ENCODE measurements at places on chromosomes 4 and X. TPM values are rescaled to one million over a fixed set of nuclear protein-coding genes. Genes with fewer than 3 reads are reported as not detected.

- H3K36me3 ChIP-seq, result no peaks in the 10 kb centered on the region
- H3K4me3 ChIP-seq, result no peak overlapping the region
- H3K27ac ChIP-seq, result no peak overlapping the region
- H3K27me3 ChIP-seq, result no peaks in the 10 kb centered on the region
- DNase-seq, result no peak
- H3K4me1 ChIP-seq, result no peaks in the 10 kb centered on the region
Measured at GRCh38 chrX:66872771-66873170, 233.9 kb upstream of the EDA2R start.

Gene NDNF
- 33.3 TPM for total RNA-seq

DNA sequence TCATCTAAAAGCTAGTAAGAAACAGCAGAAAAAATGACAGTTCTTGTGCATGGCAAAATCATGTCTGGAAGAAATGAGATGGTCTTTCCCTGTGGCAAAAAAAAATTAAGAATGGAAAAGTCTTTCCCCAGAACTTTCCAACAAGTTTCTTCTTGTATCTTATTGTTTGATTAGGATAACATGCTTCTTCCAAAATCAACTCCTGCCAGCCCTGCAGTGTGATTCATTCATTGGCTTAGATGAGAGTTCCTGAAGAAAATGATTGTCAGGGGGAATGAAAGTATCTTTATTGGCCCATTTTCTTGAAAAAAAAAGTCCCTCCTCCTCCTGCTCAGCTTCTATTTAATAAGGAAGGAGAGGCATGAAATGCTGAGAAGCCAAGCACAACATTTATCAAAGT, 407.7 kb downstream of the ARAP2 start:
- H3K4me1 ChIP-seq, result peaks cover 7% of the 10 kb centered on the region
- no peaks in the 10 kb centered on the region for H3K27me3 ChIP-seq
- no peak overlapping the region for H3K4me3 ChIP-seq
- H3K27ac ChIP-seq, result no peak overlapping the region
- H3K36me3 ChIP-seq, result no peaks in the 10 kb centered on the region

GRCh38 chrX:12819222-12819621, 28.0 kb downstream of the PRPS2 start:
- H3K4me3 ChIP-seq, result no peak overlapping the region
- no peak overlapping the region for H3K27ac ChIP-seq
- H3K4me1 ChIP-seq, result no peaks in the 10 kb centered on the region
- H3K27me3 ChIP-seq, result no peaks in the 10 kb centered on the region

- H3K4me3 ChIP-seq, result peak overlapping the region; percentile 95
- peak; percentile 34 for DNase-seq
- no peaks in the 10 kb centered on the region for H3K36me3 ChIP-seq
- H3K27me3 ChIP-seq, result no peaks in the 10 kb centered on the region
- peak overlapping the region; percentile 72 for H3K27ac ChIP-seq
- peaks cover 13% of the 10 kb centered on the region for H3K4me1 ChIP-seq
Measured at GRCh38 chrX:118346258-118347094, 570 bp downstream of the WDR44 start.

Gene BGN
- 393 TPM for total RNA-seq

GRCh38 chr4:85909851-85910250, 434.9 kb downstream of the ARHGAP24 start:
- H3K4me3 ChIP-seq, result no peak overlapping the region
- no peaks in the 10 kb centered on the region for H3K4me1 ChIP-seq
- DNase-seq, result no peak
- no peak overlapping the region for H3K27ac ChIP-seq
- H3K36me3 ChIP-seq, result no peaks in the 10 kb centered on the region

DNA sequence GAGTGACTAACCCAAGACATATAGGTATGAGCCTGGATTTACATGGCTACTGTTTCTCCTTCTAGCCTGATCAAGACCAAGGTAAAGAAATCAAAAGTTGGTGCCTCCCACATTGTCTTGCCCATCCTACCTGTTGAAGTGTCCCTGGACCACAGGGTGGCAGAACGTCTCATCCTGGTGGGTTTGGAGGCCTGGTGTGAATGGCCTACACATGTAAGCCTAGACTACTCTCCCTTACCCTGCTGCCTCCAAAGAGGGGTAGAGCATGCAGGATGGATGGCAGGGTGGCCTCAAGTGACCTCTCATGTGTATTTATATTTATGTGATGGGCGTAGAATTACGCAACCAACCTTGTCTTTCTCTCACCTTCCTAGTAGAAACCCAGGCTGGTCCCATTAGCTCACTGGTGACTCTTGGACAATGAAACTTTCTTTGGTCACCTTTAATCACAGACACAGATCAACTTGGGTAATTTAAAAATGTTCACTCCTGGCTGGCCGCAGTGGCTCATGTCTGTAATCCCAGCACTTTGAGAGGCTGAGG, 73.3 kb upstream of the SOD3 start:
- H3K27ac ChIP-seq, result no peak overlapping the region
- H3K4me3 ChIP-seq, result no peak overlapping the region
- H3K27me3 ChIP-seq, result no peaks in the 10 kb centered on the region
- H3K4me1 ChIP-seq, result no peaks in the 10 kb centered on the region

GRCh38 chrX:77617206-77617605, 168.8 kb downstream of the ATRX start:
- no peak for DNase-seq
- H3K4me1 ChIP-seq, result peaks cover 1% of the 10 kb centered on the region
- no peaks in the 10 kb centered on the region for H3K27me3 ChIP-seq
- no peak overlapping the region for H3K4me3 ChIP-seq
- peaks cover 7% of the 10 kb centered on the region for H3K36me3 ChIP-seq
- no peak overlapping the region for H3K27ac ChIP-seq

Gene P2RY4
- total RNA-seq, result 0.38 TPM

Gene TMPRSS11D
- not detected for total RNA-seq

- no peak overlapping the region for H3K27ac ChIP-seq
- H3K27me3 ChIP-seq, result peaks cover 7% of the 10 kb centered on the region
- H3K4me1 ChIP-seq, result peaks cover 2% of the 10 kb centered on the region
- no peak overlapping the region for H3K4me3 ChIP-seq
Measured at GRCh38 chr4:3880615-3881120, 114.5 kb downstream of the ADRA2C start.

GRCh38 chr4:150119492-150119891, 41.2 kb downstream of the DCLK2 start:
- peaks cover 4% of the 10 kb centered on the region for H3K27me3 ChIP-seq
- DNase-seq, result no peak

All from endothelial cell (in vitro differentiated cells).